ENCODE measurements at places on chromosomes 2 and 18.

DNA sequence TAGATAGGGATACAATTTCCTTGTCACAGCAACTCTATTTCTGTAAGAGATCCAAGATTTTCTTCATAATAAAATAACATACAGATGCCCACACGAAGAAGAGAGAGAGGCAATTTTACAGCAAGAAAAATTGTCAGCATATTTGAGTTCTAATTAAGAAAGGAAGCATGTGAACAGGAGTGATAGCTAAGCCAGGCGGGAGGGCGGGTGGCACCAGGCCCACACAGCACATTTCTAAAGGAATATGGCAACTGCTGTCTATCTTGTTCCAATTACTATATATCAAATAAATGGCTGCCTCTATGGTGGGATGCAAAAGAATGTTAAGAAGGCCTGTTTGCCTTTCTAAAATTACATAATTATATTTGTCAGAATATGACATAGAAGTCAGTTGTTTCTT lies 248.3 kb upstream of the DOK6 start:
- DNase-seq: no peak

DNA sequence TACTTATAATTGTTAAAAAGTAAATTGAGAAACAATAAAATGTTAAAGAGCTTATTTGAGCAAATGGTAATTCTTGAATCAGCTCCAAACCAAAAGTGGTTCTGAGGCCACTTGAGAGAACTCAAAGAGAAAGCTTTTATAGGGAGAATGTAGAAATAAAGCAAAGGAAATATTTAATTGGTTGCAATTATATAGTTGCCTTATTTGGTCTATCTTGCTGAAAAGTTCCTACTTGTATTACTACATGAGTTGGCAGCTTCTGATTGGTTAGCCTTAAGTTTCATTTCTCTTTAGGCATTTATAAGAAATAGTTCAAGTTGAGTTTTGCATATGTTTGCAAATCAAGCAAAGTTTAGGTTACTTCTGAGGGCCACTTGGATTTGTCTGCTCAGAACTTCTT lies 38.1 kb downstream of the SCN2A start:
- no peak for DNase-seq

GRCh38 chr2:219071131-219071816 lies 10.6 kb upstream of the IHH start:
- DNase-seq: no peak

GRCh38 chr2:172334988-172335387 lies 92.4 kb upstream of the ITGA6 start:
- no peak for DNase-seq

Data from stimulated activated CD8-positive, alpha-beta memory T cell treated with anti-CD3 and anti-CD28 coated beads, Interleukin-4, amount 100 ng/mL, for 1 hour (primary cell).